ENCODE measurements at places on chromosomes 2 and 18.

GRCh38 chr2:137964066-137964858 is at the start of gene HNMT:
HNMT (plus strand) TSS chr2:137964473; CDS start chr2:137964492, 19 bp downstream.
- DNase-seq = no peak

DNA sequence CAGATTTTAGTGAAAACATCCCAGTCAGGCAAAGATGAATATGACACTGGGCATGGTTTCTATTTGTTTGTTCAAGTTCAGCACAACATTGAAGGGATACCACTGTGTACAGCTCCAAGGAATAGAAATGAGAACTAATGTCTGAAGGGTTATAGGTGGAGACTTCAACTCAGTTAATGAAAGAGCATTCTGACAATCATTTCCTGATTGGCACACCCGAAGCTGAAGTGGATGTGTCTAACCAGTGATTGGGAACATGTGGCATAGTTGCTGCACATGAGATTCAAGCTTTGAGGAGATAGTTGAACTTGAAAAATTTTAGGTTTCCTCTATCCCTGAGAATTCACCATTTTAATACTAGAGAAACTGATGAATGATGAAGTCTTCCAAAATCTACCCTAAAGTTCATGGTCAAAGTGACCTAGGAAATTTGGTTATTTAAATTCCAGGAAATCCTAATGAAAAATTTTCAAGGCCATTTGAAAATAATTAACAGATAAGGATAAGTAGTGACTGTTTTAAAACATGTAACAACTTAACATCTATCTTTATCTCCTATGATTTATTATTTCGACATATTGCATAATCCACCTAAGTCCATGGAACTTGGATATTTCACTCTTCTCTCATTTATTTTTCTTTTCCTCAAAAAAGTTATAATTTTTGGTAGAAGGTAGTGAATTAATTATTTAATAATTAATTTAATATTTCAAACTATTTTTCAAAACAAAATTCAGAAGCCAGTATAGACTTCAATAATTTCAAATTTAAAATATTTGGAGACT is 38.0 kb downstream of the SLC9A4 start:
- no peak for DNase-seq

DNA sequence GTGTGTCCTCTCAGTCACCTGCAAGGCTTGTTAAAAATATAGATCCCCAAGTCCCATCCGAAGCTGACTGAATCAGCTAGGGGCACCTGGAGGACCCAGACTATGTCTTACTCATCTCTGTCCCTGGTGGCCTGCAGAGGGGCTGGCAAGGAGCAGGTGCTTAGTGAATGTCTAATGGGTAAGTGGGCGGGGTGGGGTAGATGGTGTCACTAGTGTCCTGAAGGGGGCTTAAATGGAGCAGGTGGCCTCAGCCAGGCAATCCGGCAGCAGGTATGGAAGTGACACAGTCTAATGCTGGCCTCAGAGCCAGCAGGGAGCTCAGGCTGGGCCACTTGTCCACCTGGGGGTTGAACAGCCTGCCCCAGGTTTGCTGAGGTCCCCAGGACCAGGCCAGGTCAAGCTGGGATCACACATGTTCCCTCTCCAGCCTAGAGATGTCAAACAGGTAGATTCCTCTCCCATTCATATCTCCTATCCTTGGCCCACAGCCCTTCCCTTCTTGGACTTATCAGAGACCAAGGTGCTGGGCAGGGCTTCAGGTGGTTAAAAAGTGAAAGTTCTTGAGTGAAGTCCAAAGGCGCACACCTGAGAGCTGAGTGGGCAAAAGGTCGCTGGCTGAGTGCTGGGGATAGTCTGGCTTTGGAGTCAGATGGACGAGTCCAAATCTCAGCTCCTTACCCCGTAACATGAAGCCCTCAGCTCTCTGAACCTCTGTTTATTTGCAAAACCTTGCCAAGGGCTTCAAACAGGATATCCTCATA is 1.7 kb downstream of the STEAP3 start:
- DNase-seq = no peak

DNA sequence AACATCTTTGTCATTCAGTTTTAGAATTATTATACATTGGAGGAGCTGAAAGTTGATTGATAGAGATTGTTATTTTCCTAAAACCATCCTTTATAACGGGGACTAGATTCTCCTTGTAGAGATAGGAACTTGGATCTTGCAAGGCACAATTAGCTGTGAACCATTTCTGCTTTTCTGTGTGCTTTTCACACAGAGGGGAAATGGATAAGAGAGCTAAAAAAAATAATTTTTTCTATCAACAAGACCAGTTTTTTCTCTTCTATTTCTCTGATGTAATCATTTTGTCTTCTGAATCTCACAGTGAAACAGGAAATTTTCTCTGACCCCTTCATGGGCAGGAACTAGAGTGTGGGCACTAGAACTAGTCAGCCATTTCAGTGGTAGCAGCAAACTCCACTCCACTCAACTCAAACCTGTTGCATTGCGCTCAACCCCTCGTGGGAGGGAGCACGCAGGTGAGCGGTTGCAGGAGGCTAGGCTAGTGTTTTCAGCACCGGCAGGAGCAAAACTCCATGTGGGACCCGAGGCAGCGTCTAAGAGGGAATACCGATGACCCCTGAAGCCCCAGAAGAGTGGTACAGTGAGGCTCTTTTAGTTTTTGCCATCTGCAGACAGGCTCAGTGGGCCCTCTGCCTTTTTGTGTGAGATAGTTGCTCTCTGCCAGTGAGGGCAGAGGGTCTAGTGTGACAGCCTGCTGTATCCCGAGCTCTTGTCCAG is 24.0 kb upstream of the SLC39A10 start:
- DNase-seq = no peak

GRCh38 chr18:27985832-27986231 is 191.1 kb downstream of the CDH2 start:
- DNase-seq = no peak

GRCh38 chr2:241550616-241551580 is 7.6 kb upstream of the BOK start:
- no peak for DNase-seq

DNA sequence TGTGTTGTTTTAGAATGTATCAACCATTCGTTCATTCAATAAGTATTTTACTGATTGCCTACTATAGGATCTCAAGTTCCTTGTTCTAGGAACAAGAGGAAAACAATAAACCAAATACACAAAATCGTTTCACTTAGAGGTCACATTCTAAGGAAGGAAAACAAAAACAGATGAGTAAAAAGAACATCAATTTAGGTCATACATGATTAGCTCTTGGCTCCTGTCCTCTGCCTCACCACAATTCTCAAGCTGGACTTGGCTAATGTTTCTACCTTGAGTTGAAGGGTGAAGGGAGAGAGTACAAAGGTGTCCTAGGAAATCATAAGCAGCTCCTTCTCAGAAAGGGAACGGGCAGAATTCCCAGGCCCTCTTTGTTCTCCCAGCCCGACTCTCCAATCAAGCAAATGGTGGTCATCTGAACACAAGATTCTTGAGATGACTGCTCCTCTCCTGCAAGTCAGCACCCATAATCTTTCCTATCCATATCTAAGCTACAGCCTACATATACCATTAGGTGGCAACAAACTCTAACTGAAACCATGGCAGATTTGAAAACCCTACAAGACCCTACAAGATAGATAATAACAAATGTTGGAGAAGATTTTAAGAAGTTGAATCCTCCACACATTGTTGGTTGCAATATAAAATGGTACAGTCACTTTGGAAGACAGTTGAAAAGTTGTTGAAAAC is 76.0 kb downstream of the CBLN2 start:
- DNase-seq = no peak

- DNase-seq = no peak
Observed at GRCh38 chr2:157790780-157791179, 85.3 kb downstream of the ACVR1 start.

GRCh38 chr2:236959876-236960275 is 125.8 kb upstream of the COPS8 start:
- no peak for DNase-seq

Measured in activated naive CD4-positive, alpha-beta T cell (primary cell).